Small intestine (tissue), 16 donors: ENCODE measurements at places on chromosomes 11 and 22. TPM values are rescaled to one million over a fixed set of nuclear protein-coding genes. Genes with fewer than 3 reads are reported as not detected.

The NUP98 gene
- polyA plus RNA-seq = 30.0 TPM

The OR51E2 gene
- 0.36 TPM for polyA plus RNA-seq

The RBMXL2 gene
- polyA plus RNA-seq = 0.06 TPM

The GLYATL2 gene
- 0.37 TPM for polyA plus RNA-seq

The MUC15 gene
- polyA plus RNA-seq = not detected

DNA sequence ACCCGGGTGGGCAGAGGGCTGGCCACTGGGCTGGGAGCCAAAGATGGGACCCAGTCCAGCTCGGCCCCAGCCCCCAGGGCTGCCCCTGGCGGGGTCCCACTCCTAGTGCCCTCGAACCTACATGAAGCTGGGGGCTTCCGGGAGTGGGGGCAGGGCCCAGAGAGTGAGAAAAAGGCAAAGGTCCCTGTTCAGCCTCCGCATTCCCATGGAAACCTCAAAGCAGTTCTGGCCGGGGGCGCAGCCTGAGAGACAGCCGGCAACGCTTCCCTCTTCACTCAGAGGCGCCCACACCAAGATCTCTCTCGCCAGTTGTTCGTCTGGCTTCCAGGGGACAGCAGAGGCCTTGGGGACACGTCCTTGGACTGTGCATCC lies 22.4 kb upstream of the ARHGAP8 start:
- DNase-seq = no peak

- DNase-seq = no peak
Measured at GRCh38 chr22:49251371-49251770, 576.3 kb downstream of the BRD1 start.

GRCh38 chr11:103903621-103904323 lies 132.7 kb upstream of the DDI1 start:
- DNase-seq = no peak

DNA sequence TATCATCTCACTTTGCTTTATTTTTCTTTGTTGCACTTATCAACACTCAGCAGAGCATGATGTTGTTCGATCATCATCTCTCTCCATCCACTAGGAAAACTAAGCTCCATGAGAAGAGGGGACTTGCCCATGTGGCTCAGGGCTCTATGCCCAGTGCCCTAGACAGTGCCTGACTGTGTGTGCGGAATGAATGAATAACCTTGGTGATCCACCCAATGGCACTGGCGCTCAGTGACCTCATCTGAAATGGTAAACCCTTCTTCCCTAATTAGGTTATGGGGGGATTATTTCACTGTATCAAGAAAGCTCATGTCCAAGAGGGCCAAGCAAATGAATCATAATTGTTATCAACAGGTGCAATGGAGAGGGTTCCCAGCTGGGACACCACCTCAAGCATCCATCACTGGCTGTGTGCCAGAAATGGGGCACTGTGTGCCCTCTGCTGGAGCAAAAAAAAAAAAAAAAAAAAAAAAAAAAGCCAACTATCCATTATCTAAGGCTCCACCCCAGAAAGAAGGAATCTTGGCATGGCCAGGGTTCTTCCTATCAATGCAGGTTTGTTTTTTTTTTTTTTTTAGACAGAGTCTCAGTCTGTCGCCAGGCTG lies 172.6 kb downstream of the LARGE1 start:
- peak; percentile 88 for DNase-seq

GRCh38 chr22:19287076-19287707 lies 4.3 kb downstream of the CLTCL1 start:
- no peak for DNase-seq

- no peak for DNase-seq
Measured at GRCh38 chr22:16989915-16990314, 18.1 kb downstream of the GAB4 start.

DNA sequence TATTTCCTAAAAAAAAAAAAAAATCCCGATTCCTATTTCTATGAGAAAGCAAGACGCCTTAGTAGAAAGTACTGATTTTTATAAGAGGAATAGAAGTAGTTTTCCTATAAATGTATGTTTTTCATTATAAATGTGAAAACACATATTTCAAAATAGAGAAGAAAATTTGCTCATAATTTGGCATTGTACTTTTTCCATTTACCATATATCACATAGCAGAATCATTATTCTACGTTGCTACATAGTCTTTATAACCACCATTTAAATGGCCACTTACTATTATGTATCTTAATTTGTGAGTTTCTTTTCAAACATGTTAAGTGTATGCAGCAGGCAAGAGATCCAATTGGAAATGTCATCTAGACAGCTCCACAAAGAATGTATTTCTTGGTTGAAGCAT lies 99.0 kb downstream of the CCDC34 start:
- DNase-seq = no peak

GRCh38 chr11:71940561-71941219 lies 11.8 kb downstream of the RNF121 start:
- DNase-seq = no peak

DNA sequence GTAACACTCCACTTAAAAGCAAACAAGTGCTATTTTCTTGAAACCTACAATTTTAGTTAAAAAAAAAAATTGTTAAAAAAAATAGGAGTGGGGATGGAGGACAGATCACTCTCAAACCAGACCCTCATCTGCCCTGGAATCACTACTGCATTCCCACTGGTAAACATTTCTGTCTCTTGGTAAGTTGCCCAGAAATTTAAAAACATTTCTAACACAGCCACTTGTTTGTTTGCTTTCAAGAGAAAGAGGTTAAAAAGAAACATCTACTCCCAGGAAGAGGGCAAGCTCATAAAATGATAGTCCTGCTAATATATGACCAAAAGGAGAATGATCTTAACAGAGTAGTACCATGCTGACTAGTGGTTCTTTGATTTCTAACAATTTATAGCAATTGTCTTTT lies 83.3 kb downstream of the SGSM3 start:
- no peak for DNase-seq

DNA sequence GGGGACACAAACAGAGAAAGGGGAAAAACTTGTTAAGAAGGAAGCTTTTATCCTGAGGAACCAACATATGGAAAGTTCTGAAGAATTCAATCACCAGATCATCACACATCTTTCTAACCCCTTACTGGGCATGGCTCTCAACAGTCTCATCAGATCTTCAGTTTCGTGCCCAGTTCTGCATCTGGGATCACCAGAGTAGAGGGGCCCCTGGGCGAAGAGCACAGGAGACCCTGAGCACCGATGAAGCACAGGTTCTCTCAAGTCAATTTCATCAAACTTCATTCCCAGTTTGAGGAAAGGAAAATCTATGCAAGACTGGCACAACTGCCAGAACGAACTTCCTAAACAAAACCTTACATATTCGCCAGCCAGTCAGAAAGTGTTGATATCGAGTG lies 8.5 kb upstream of the PYGM start:
- DNase-seq = no peak
